ENCODE measurements at places on chromosomes 4 and X. TPM values are rescaled to one million over a fixed set of nuclear protein-coding genes. Genes with fewer than 3 reads are reported as not detected.

LGI2 gene
- 10.3 TPM for polyA plus RNA-seq

SUPT20HL1 gene
- polyA plus RNA-seq, result not detected

KDR gene
- not detected for polyA plus RNA-seq

RTL9 gene
- 0.58 TPM for polyA plus RNA-seq

FHL1 gene
- 268 TPM for polyA plus RNA-seq

PAGE2 gene
- polyA plus RNA-seq, result not detected

XAGE2 gene
- polyA plus RNA-seq, result not detected

BEX1 gene
- 1,035 TPM for polyA plus RNA-seq

ERCC6L gene
- 0.12 TPM for polyA plus RNA-seq

TMEM150C gene
- polyA plus RNA-seq, result 4.9 TPM

CXorf49 gene
- polyA plus RNA-seq, result not detected

SLC10A4 gene
- 16.7 TPM for polyA plus RNA-seq

TMEM33 gene
- polyA plus RNA-seq, result 26.5 TPM

VCX3B gene
- polyA plus RNA-seq, result not detected

PPA2 gene
- polyA plus RNA-seq, result 151 TPM

LRCH2 gene
- polyA plus RNA-seq, result 43.3 TPM

HGFAC gene
- 17.8 TPM for polyA plus RNA-seq

CTAG2 gene
- polyA plus RNA-seq, result not detected

EDA gene
- 1.3 TPM for polyA plus RNA-seq

PPBP gene
- polyA plus RNA-seq, result not detected

WDR17 gene
- polyA plus RNA-seq, result 59.1 TPM

CTSO gene
- 0.26 TPM for polyA plus RNA-seq

HPGD gene
- 18.7 TPM for polyA plus RNA-seq

AFM gene
- polyA plus RNA-seq, result not detected

VEGFD gene
- not detected for polyA plus RNA-seq

FAM184B gene
- not detected for polyA plus RNA-seq

UBA6 gene
- polyA plus RNA-seq, result 126 TPM

AMOT gene
- polyA plus RNA-seq, result 6.3 TPM

TEX13D gene
- not detected for polyA plus RNA-seq

TAF7L gene
- polyA plus RNA-seq, result 1.1 TPM

PHEX gene
- polyA plus RNA-seq, result 0.59 TPM
